ENCODE measurements at places on chromosomes 11 and 22.
A peak's percentile ranks its signal among the peaks of the same experiment; 100 is the strongest.

- no peak for DNase-seq
These were observed 17.1 kb upstream of the CSRP3 start for GRCh38 chr11:19218786-19219460.

- DNase-seq, result no peak
These were observed 2.2 kb upstream of the NUP160 start for GRCh38 chr11:47850337-47850736.

- no peak for DNase-seq
These were observed 52.7 kb upstream of the WNT7B start for GRCh38 chr22:46029574-46030200.

DNA sequence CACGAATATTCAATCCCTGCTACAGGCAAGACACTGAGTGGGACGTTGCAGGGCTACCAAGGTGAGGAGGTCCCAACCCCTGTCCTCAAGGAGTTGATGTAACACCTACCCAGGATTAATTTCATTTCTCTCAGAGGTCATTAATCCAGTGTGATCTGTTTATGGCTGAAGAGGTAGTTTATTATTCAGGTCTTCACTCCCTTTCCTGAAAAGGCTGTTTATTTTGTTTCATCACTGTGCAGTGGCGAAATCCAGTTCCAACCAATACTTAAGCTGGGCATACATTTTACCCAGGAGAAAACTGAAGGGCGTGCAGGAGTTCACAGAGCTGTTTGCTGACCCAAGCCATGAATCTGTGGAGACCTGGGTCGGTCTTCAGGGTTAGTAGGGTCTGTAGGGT is 2.7 kb upstream of the PTPRJ start:
- DNase-seq, result no peak

DNA sequence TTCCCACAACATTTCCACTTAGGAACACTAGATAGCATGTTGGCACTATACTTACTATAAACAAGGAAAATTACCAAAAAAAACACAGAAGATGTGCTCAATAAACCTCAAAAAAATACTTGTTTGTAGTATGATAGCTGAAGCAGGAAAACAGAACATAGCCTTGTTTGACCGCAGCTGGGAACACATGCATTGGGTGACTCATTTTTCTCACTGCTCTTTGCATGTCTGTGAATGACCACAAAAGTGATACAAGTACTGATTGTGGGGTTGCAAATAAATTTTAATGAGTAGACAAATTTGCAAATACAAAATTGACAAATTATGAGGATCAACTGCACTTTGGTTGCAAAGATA is 22.8 kb upstream of the GUCY1A2 start:
- DNase-seq, result no peak

- no peak for DNase-seq
These were observed 6.7 kb downstream of the SLC22A12 start for GRCh38 chr11:64597671-64598101.

GRCh38 chr11:124863137-124863825 is 2.0 kb upstream of the ROBO3 start:
- DNase-seq, result no peak

DNA sequence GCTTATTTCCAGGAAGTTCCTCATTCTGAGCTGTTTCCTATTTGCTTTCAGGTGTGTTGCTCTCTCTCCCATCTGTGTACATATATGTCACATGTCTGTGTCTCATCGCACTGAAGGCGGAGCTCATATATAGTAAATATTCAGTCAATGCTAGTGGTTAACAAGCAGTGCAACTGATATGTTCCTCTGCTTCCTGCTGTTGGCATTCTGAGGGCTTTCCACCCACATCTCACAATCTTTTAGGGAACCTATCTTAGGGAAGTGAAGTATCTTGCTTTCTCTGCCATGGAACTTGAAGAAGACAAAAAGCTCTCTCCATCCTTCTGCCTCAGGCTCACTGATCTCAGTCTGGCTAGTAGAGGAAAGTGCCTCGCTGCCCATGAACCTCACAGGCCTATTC is 139.8 kb downstream of the TTC17 start:
- DNase-seq, result no peak

GRCh38 chr11:73140213-73141030 is 1.7 kb downstream of the FCHSD2 start:
- DNase-seq, result peak; percentile 37

DNA sequence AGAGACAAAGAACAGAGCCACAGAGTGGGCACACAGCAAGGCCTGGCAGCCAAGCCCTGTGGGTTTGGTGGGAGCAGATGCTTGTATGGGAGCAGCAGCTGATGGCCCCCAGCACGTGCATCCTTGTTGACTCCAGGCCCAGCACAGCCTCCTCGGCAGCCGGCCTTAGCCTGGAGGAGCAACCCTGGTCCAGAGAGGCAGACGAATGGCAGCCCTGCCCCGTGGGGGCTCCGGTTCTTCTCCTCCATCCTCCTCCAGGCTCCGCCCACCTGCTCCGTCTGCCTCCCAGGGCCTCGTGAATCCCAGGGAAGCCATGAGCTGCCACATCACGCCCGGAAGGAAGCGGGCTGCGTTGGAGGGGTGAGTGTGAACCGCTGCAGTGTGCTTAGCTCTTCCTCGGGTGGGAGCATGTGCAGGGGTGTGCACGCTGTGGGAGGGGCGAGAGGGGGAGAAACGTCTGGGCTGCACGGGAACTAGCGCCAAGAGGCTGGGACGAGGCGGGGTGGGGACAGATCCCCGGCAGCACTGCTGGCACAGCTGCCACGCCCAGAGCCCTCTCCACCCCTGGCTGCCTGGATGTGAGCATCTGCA is 36.3 kb upstream of the JAM3 start:
- DNase-seq, result no peak

- DNase-seq, result no peak
These were observed 45.0 kb downstream of the CASP12 start for GRCh38 chr11:104853276-104853675.

DNA sequence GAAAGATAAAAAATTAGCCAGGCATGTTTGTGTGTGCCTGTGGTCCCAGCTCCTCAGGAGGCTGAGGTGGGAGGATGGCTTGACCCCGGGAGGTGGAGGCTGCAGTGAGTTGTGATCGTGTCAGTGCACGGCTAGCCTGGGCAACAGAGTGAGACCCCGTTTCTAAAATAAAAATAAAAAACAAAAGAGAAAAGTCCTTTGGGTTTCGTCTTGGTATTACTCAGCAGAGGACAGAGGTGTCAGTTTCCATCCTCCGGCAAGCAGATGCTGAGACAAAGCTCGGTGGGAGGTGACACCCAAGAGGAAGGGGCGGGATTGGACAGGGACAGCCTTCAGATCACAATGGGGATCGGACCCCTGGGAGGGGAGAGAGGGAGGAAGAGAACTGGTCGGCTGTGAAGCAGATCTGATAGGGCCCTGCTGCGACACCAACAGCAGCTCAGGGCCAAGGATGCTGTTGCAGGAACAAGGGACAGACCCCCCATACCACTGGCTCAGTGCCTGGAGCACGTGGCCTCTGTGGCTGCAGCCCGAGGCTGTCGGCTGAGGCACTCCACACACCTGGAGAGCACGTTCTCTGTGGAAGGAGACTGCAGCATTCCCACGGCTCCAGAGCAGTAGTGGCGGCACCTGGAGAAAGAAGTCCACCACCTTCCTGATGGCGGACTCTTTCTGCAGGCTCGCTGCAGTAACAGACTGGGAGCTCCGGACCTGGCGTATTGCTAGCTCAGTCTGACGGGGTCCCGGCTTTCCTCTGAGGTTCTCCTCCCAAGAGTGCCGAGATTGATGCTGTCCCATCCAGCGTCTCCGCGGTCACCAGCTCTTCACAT is 5.2 kb upstream of the BID start:
- DNase-seq, result no peak

DNA sequence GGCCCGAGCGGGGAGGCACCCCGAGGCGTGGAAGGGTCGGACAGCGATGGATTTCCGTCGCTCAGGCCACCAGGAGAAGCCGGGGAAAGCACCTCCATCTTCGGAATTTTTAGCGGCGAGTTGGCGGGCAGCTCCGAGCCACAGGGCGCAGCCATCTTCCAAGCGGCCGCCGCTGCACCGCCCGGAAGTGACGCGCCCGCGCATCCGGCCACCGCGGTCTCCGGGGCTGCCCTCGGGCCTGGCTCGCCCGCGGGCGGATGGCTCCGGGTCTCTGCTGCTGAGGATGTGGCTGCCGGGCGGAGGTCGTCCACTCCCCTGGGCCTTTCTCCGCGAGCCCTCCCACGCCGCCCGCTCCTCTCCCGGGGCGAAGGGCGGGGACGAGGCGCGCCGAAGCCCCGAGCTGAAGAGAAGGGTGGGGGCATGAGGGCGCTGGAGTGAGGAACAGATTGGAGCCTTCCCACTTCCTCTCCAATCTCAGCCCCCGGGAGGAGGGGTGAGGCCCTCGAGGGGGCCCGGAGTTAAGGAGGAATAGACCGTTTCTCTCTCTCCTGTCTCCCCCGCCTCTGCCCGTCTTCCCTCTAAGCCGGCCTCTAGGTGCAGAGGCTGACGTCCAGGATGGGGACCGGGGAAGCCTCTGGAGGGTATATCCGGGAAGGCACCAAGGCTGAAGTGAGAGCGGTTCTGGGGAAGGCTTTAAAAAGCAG is at the start of gene MSANTD2:
TSS of gene MSANTD2 (minus strand) at position 181 of the 704 bp plus-strand sequence. CDS start at position 155, 26 bp downstream.
- DNase-seq, result peak; percentile 44

GRCh38 chr22:36331912-36332622 is 55.7 kb downstream of the MYH9 start:
- DNase-seq, result no peak

DNA sequence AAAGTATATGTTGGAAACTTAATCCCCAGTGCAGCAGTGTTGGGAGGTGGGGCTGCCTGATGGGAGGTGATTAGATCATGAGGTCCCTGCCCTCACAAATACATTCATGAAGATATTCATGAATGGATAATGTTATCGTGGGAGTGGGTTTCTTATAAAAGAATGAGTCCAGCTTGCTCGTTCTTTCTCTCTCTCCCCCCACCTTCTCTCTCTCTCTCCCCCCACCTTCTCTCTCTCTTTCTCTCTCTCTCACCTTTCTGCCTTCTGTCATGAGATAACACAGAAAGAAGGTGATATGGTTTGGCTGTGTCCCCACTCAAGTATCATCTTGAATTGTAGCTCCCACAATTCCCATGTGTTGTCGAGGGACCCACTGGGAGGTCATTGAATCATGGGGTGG is 66.7 kb upstream of the NUP50 start:
- DNase-seq, result no peak

GRCh38 chr11:23021287-23021863 is 161.1 kb upstream of the CCDC179 start:
- DNase-seq, result peak; percentile 16

GRCh38 chr22:39098576-39098975 is 1.5 kb downstream of the APOBEC3H start:
- no peak for DNase-seq

- DNase-seq, result no peak
These were observed 22.6 kb downstream of the PHLDB1 start for GRCh38 chr11:118629761-118630661.

- no peak for DNase-seq
These were observed 12.9 kb upstream of the OAF start for GRCh38 chr11:120197977-120198376.

- DNase-seq, result no peak
These were observed 471.2 kb upstream of the CNTN5 start for GRCh38 chr11:98549571-98549970.

GRCh38 chr22:29302402-29302680 is 4.1 kb upstream of the GAS2L1 start:
- no peak for DNase-seq

GRCh38 chr11:20243974-20244373 is 83.7 kb upstream of the DBX1 start:
- no peak for DNase-seq

- DNase-seq, result no peak
These were observed 592.2 kb upstream of the CADM1 start for GRCh38 chr11:116096272-116096995.

- no peak for DNase-seq
These were observed 6.8 kb downstream of the ABTB2 start for GRCh38 chr11:34351051-34351450.

GRCh38 chr11:83259559-83259958 is 26.6 kb downstream of the CCDC90B start:
- DNase-seq, result no peak

DNA sequence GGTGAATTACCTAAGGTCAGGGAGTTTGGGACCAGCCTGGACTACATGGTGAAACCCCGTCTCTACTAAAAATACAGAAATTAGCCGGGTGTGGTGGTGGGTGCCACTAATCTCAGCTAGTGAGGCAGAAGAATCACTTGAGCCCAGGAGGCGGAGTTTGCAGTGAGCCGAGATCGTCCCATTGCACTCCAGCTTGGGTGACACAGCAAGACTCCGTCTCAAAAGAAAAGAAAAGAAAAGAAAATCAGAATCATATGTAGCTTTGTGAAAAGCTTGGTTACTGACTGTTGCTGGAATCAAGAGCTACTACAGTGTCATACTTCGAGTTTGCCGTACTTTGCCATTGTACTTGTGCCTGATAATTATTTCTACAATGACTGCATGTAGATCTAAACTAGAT is 4.2 kb upstream of the TMEM135 start:
- DNase-seq, result no peak

DNA sequence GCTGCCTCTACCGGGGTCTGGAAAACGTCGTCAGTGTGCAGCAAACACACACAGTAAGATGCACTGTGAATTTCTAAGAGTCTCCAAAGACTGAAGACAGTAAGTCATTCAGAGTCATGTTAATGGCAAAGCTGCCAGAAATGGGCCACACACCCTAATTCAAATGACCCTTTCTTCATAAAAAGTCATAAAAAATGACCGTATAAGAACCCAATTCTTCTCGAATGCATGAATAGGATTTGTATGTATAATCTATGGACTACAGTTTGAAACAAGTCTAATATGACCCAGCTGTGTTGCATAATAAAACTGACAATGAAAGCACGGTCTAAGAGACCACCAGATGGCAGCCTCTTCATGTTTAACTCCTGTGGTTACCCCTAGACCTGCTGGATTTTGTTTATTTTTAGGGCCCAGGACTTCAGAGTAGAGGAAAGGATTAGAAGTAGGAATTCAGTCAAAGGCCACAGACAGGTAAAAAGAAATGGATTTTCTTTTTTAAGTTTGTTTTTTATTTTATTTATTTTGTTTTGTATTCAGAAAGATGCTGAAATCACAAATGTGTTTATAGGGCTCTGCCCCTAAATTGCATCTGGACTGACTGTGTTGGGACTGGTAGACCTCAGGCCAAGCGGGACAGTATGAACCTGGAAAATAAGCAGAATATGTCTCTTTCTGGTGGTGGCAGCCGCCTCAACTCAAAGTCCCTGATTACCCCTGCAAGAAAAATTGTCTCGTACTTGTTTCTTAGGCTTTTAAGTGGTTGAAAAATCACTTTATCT is 32.1 kb upstream of the SLC5A12 start:
- peak; percentile 67 for DNase-seq

DNA sequence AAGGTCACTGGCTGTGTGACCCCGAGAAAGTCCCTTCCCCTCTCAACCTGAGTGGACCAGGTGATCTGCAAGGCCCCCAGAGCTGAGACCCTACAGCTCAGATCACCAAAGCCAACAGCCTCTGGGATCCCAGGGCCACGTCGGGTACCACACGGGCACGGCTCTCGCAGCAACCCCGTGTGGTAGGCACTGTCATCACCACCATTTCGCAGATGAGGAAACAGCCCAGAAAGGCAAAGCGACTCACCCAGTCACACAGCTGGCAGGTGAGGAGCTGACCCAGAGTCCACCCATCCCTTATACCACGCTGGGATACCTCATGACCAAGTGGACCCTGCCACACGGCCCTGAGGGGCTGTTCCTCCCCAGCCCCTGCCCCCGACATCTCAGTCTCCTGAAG is 2.8 kb downstream of the ATP5MGL start:
- no peak for DNase-seq

GRCh38 chr22:38243007-38243765 is 29.6 kb downstream of the TMEM184B start:
- no peak for DNase-seq

- peak; percentile 51 for DNase-seq
These were observed 1.0 kb downstream of the CUL5 start for GRCh38 chr11:108009497-108010370.
